ENCODE measurements at places on chromosomes 16 and 17.
A peak's percentile ranks its signal among the peaks of the same experiment; 100 is the strongest.

DNA sequence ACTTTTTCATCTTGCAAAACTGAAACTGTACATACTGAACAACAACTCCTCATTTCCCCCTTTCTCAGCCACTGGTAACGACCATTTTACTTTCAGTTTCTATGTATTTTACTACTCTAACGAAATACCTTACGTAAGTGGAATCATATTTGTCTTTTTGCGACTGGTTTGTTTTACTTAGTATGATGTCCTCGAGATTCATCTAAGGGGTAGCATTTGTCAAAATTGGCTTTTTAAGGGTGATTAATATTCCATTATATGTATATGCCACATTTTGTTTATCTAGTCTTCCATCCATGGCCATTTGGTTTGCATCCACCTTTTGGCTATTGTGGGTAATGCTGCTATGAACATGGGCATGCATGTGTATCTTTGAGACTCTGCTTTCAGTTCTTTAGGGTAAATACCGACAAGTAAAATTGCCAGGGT lies 10.4 kb downstream of the KPNB1 start:
- DNase-seq: no peak

DNA sequence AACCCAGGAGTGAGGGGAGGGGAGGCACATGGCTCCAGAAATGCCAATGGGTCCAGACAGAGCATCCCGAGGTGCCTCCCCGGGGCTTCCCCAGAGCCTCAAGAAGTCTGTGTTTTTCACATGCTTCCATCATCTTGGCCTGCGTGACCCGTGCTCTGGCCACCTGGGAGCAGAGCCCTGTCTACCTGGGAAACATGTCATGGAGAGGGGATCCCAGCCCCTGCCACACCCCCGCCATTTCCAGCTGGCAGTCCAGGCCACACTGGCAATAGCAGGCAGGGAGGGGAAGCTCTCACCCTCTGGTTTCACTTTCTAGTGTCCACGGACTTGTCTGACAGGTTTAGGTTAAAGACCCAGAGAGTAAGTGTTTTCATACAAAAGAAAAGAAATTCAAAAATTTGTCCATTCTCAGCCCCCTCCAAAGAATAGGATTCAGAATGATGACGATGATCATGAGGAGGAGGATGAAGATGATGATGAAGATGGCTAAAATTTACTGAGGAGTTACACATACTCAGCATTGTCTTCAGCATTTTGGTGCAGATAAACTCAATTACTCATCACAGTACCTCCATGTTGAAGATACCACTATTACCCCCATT lies 9.0 kb downstream of the SMIM5 start:
- DNase-seq: no peak

DNA sequence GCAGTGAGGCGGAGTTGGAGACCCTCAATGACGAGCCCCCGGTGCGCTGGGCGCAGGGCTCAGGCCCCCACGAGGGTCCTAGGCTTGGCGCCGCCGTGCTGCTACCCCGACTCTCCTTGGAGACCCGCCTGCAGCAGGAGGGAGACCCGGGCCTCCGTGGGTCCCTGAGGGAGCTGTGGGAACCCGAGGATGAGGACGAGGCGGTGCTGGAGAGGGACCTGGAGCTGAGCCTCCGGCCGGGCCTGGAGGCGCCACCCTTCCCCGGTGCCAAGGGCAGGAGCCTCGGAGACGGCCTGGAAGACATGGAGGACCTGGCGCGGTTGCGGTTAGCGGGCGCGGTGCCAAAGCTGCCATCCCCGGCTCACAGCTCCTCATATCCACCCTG lies 2.3 kb downstream of the MYO15B start:
- DNase-seq: no peak

DNA sequence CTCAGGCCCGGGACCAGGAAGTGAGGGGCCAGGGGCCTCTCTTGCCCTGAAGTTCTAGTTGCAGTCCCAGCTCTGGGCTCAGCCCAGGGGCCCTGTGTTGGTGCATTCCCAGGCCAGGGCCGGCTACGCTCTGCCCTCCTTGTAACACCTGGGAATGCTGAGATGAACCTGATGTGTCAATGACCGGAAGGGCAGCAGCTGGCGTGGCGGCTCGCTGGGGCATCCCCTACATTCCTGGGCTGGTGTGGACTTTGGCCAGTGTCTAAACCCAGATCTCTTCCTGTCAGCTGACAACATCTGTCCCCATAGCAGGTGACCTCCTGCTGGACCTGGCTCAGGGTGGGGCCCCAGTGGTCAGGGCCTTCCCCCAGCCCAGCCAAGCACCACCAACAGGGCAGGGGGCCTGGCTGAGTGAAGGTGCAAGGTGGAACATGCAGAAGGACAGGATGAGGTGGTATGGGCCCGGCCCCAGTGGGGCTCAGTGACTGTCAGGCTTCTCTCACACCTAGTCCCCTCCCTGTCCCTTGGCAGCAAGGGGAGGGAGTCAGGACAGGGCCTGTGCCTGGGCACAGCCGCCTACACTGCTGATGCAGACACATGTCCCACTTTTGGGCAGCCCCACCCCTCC lies 15.9 kb downstream of the FAM83G start:
- DNase-seq: no peak

- DNase-seq: no peak
Observed at GRCh38 chr16:88826070-88826840, 14.5 kb upstream of the APRT start.

DNA sequence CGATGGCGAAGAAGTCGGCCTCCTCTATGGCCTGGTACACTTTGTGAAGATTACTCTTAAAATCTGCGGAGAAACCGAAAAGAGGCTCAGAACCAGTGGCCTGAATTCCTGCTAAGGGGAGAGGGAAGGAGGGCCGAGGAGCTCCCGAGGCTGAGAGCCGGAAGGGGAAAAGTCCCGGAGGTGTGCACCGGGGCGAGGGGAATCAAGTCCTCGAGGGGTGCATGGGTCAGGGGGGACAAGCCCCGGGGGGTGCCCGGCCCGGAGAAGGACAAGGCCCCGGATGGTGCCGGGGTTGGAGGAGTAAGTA lies 495 bp downstream of the PARN start:
- DNase-seq: no peak

DNA sequence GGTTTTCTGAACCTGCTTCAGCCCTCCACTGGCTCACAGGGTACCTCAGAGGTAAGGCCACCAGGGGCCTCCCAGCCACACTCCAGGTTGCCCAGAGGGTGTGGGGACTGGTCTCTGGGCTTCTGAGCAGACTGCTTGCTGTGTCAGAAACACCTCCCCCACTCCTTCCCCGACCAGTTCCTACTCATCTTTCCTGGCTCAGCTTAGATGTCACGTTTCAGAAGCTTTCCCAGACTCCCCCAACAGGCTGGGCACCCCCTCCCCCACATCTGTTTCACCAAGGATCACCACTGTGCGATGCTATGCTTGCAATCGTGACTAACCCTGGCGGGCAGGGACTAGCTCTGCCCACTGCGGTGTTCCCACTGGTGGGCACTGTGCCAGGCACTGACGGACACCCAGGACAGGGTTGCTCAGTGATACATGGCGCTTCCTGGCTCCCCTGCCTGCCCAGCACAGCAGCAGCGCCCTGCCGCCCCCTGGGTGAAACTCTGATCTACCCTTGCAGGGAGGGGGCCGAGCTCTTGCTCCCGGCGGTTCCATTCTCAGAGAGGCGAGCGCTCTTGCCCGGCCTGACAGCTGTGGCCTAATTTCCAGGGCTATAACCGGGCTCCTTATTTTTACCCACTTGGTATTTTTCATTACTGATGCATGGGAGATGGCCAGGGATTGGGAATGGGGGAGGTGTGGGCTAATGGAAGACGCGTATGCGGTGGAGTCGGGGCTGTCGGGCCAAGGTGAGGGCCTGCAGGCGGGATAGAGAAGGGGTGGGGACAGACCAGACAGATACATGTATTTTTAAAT lies 29.4 kb upstream of the MTSS2 start:
- DNase-seq: no peak

DNA sequence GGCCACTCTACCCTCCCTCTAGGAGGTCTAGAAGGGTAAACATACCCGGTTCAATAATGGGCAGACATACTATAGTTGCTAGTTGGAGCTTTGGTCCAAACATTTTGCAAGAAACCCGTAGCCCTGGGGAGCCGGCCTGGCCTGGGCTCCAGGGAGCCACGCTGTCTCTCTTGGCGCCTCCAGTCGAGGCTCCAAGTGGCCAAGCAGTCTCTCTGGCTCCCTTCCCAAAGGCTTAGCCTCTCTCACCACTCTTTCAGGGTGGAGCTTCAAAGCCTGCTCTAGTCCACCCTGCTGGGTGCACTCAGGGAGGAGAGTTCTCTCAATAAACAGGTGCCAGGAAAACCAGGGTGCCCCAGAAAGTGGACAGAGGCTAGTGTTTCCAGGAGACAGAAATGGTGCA lies 32.2 kb downstream of the RCVRN start:
- DNase-seq: no peak

DNA sequence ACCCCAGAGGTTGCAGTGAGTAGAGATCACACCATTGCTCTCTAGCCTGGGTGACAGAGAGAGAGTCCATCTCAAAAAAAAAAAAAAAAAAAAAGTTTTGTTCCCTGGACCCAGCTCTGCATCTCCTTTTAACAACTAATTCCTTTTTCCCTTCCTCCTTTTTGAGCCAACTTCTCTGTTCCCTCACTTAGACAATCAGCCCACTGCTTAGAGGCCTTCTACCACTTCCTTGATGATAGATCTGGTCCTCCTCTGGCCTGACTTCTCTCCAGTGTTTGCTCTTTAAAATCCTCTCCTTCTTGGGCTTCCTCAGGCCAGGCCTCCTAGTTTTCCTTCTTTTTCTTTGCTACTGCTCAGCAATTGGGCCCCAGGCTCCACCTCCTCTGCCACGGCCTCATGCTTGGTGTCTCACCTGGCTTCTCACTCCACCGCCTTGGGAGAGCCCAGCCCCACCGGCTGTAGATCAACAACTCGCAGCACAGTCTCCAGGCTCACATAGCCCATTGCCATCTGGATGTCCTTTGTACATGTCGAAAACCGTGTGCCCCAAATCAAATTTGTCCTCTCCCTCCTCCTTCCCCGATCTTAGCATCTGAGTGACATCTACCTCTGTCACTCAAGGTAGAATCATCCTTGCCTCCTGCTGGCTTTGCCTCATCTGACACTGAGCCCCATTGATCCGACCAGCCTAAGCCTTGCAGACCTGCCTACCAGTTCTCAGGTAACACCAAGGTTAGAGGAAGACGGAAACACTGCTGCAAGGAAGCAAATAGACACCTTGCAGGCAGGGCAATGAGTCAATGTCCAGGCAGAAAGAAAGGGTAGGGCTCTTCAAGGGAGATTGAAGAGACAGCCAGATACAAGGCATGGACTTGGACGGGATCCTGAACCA lies 17.4 kb downstream of the ARHGAP27 start:
- DNase-seq: no peak

DNA sequence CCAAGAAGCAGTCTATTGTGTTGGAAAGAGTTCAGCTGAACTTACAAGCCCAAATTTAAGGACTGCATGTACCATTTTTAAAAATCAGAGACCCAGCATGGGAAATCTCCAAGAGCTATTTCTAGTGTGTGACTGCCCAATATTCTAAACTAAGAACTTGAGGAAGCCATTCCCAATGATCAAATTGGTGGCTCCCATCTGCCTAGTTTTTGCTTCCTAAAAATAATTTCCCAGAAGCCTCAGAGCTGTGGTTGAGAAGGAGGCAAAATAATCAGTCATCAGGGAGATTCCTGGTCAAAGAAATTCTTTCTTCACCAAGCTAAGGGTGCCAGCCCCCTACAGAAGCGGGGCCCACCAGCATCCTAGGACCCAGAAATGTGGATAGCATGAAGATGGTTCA lies 176.1 kb upstream of the CDH5 start:
- DNase-seq: no peak

- DNase-seq: no peak
Observed at GRCh38 chr17:47629826-47630225, 19.9 kb upstream of the KPNB1 start.

- peak; percentile 36 for DNase-seq
Observed at GRCh38 chr17:35089586-35090296, 26.2 kb upstream of the RFFL start.

- DNase-seq: no peak
Observed at GRCh38 chr16:11748404-11749254, 6.0 kb upstream of the TXNDC11 start.

- DNase-seq: no peak
Observed at GRCh38 chr16:88329726-88330700, 52.7 kb upstream of the ZNF469 start.

DNA sequence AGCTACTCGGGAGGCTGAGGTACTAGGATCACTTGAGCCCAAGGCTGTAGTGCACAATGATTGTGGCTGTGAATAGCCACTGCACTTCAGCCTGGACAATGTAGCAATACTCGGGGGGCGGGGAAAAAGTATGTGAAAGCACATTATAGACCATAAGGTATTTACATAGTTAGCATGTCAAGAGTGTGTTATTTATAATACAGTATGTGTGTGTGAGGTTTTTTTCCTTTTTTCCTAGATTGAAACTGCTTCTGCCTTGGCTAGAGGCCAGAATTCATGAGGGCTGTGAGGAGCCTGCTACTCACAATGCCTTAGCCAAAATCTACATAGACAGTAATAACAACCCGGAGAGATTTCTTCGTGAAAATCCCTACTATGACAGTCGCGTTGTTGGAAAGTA lies 30.5 kb downstream of the PTRH2 start:
- no peak for DNase-seq

Measured in stimulated activated CD4-positive, alpha-beta T cell treated with anti-CD3 and anti-CD28 coated beads, Interleukin-12 subunit alpha, Interleukin-12 subunit beta, amount 100 ng/mL, for 48 hours (primary cell).